Chondrocyte (in vitro differentiated cells): ENCODE measurements at places on chromosomes 11 and 22. TPM values are rescaled to one million over a fixed set of nuclear protein-coding genes. Genes with fewer than 3 reads are reported as not detected.
A peak's percentile ranks its signal among the peaks of the same experiment; 100 is the strongest.

GRCh38 chr22:46213052-46213451 is 37.0 kb downstream of the CDPF1 start:
- no peaks in the 10 kb centered on the region for H3K27me3 ChIP-seq
- no peak for DNase-seq
- H3K4me3 ChIP-seq = no peak overlapping the region
- no peaks in the 10 kb centered on the region for H3K4me1 ChIP-seq

DNA sequence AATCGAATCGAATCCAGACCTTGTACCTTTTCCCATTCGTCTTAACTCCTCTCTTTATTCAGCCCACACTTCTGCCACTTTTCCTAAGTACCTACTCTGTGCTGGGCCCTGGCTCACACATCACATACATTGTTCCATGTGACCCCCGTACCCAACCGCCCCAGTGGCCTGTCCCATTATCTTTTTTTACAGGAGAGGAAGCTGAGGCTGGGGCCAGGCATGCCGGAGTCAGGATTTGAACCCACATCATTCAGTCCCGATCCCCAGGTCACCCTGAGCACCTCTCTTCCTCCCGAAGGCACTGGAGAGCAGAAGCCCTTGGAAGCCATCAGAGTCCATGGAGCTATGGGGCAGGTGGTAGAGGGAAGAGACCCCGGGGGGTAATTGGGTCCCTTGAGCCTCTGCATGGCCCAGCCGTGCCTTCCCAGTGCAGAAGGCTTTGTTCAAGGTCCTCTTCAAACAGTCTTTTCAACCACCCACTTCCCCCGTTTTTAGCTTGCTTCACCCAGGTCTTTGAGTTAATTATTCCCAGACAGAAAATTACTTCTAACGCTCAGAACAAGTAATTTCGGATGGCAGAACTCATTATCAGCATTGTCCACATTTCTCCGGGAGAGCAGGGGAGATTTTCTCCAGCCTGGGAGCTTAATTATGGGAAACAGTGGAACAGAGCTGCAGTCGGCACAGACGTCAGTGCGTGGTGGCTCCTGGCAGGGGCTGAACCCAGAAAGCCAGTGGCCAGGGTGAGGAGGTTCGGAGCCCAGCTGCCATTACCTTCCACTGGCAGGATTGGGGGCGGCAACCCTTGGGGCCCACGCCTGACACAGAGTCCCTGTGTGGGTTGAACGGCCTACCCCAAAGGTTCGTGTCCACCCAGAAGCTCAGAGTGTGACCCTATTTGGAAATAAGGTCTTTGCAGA is 82.4 kb upstream of the RTL6 start:
- H3K4me3 ChIP-seq = no peak overlapping the region
- H3K36me3 ChIP-seq = no peaks in the 10 kb centered on the region
- no peaks in the 10 kb centered on the region for H3K4me1 ChIP-seq
- no peak overlapping the region for H3K27ac ChIP-seq
- peak; percentile 84 for DNase-seq

- no peak overlapping the region for H3K27ac ChIP-seq
- no peak overlapping the region for H3K4me3 ChIP-seq
- DNase-seq = no peak
- H3K4me1 ChIP-seq = no peaks in the 10 kb centered on the region
- H3K27me3 ChIP-seq = peaks cover 34% of the 10 kb centered on the region
Measured at GRCh38 chr11:71091506-71092265, 160.7 kb downstream of the SHANK2 start.

DNA sequence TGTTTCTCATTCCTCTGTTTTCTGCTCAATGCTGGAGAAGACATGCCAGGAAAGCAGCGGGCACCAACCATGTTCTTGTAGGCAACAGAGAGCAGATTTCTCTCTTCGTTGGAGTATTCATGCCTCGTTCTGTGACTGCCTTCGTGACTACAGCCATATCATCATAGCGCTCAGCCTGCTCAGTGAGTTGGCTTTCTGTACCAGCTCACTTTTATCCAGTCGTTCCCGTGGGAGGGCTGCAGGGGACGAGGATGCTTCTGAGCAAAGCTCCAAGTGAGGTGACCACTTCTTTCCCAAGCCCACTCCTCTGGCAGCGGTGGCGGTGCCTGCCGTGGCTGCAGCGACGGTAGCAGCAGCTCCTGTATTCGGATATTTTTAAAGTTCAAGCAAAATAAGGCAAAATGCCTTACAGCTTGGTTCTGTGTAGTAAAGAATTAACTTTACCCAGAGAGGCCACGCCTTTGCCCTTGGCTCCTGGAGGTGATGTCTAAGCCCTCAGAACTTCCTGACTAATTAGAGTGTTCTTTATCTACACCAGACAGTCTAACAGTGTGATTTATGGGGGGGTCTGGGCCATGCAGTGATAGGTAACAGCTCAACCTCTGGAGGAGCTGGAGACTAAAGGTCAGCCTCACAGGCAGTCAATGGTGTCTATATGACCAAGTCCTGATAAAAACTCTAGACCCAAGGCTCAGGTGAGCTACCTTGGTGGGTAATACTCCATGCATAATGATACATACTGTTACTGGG is 35.3 kb downstream of the LDHAL6A start:
- H3K4me3 ChIP-seq = no peak overlapping the region
- DNase-seq = no peak
- H3K27me3 ChIP-seq = no peaks in the 10 kb centered on the region
- no peak overlapping the region for H3K27ac ChIP-seq

GRCh38 chr11:18705651-18706281 is 7.2 kb downstream of the TMEM86A start:
- H3K4me1 ChIP-seq = no peaks in the 10 kb centered on the region
- peak overlapping the region; percentile 57 for H3K4me3 ChIP-seq
- H3K27ac ChIP-seq = no peak overlapping the region
- peak; percentile 87 for DNase-seq
- H3K36me3 ChIP-seq = peaks cover 3% of the 10 kb centered on the region
- H3K27me3 ChIP-seq = peaks cover 36% of the 10 kb centered on the region

GRCh38 chr22:39422101-39422500 is 22.5 kb downstream of the TAB1 start:
- H3K4me3 ChIP-seq = no peak overlapping the region
- peaks cover 1% of the 10 kb centered on the region for H3K4me1 ChIP-seq
- H3K27ac ChIP-seq = no peak overlapping the region
- peaks cover 32% of the 10 kb centered on the region for H3K36me3 ChIP-seq
- peak; percentile 44 for DNase-seq

DNA sequence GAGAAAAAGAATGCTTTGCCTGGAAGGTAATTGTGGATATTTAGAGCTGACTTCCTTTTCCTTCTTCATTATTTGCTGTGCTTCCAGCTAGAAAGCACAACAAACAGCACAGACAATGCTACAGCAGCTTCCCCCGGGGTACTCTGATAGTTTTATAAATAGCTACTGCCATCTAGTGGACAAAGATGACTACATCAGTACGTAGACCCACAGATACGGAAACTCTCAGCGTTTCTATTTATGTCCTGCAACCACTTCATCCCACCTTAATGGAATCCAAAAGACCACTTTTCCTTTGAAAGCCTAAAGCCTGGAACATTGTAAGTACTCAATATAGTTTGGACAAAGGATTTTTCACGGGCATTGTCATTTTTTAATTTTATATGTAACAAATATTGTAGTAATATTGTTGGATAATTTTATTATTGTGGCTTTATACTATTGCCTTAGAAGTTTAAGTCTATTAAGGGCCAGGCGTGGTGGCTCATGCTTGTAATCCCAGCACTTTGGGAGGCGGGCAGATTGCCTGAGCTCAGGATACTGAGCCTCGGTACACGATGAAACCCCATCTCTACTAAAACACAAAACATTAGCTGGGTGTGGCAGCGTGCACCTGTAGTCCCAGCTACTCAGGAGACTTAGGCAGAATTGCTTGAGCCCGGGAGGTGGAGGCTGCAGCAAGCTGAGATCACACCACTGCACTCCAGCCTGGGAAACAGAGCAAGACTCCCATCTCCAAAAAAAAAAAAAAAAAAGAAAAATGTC is 7.5 kb downstream of the HSPA8 start:
- peak overlapping the region; percentile 68 for H3K27ac ChIP-seq
- peaks cover 37% of the 10 kb centered on the region for H3K4me1 ChIP-seq
- DNase-seq = no peak
- H3K36me3 ChIP-seq = peaks cover 39% of the 10 kb centered on the region
- no peak overlapping the region for H3K4me3 ChIP-seq

GRCh38 chr11:3855808-3856491 is 486 bp downstream of the STIM1 start:
- no peak for DNase-seq
- no peaks in the 10 kb centered on the region for H3K27me3 ChIP-seq
- H3K4me3 ChIP-seq = peak overlapping the region; percentile 97
- H3K36me3 ChIP-seq = no peaks in the 10 kb centered on the region
- peaks cover 47% of the 10 kb centered on the region for H3K4me1 ChIP-seq

- H3K36me3 ChIP-seq = no peaks in the 10 kb centered on the region
- H3K4me1 ChIP-seq = peaks cover 14% of the 10 kb centered on the region
- H3K4me3 ChIP-seq = no peak overlapping the region
- peak; percentile 66 for DNase-seq
- H3K27me3 ChIP-seq = no peaks in the 10 kb centered on the region
Measured at GRCh38 chr22:19114984-19115552, 7.1 kb downstream of the DGCR2 start.

GRCh38 chr11:10646681-10647355 is 46.7 kb downstream of the IRAG1 start:
- peaks cover 10% of the 10 kb centered on the region for H3K36me3 ChIP-seq
- no peaks in the 10 kb centered on the region for H3K27me3 ChIP-seq
- peaks cover 62% of the 10 kb centered on the region for H3K4me1 ChIP-seq
- no peak overlapping the region for H3K4me3 ChIP-seq
- peak overlapping the region; percentile 81 for H3K27ac ChIP-seq
- no peak for DNase-seq

DNA sequence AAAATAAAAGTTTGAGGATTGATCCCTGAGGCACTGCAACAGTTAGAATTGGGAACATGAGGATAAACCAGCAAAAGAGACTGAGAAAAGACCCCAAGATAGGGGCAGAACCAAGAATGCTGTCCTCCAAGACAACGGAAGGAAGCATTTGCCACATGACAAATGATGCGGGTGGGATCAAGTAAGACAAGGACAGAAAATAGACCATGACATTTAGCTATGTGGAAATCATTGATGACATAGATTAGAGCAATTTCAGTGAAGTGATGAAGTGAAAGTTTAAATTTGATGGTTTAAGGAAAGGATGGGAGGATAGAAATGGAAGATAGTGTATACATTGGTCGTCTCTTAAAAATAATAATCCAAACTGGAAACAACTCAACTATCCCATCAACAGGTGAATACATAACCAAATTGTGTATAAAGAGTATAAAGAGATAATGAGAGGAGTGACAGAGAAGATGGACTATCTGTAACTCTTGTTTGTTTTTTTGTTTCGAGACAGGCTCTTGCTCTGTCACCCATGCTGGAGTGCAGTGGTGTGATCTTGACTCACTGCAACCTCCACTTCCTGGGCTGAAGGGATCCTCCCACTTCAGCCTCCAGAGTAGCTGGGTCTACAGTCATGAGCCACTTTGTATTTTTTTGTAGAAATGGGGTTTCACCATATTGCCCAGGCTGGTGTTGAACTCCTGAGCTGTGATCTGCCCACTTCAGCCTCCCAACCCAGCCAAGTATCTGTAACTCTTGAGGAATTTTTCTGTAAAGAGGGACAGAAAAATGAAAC is 48.7 kb upstream of the FDX1 start:
- H3K27ac ChIP-seq = no peak overlapping the region
- H3K36me3 ChIP-seq = no peaks in the 10 kb centered on the region
- no peak for DNase-seq

DNA sequence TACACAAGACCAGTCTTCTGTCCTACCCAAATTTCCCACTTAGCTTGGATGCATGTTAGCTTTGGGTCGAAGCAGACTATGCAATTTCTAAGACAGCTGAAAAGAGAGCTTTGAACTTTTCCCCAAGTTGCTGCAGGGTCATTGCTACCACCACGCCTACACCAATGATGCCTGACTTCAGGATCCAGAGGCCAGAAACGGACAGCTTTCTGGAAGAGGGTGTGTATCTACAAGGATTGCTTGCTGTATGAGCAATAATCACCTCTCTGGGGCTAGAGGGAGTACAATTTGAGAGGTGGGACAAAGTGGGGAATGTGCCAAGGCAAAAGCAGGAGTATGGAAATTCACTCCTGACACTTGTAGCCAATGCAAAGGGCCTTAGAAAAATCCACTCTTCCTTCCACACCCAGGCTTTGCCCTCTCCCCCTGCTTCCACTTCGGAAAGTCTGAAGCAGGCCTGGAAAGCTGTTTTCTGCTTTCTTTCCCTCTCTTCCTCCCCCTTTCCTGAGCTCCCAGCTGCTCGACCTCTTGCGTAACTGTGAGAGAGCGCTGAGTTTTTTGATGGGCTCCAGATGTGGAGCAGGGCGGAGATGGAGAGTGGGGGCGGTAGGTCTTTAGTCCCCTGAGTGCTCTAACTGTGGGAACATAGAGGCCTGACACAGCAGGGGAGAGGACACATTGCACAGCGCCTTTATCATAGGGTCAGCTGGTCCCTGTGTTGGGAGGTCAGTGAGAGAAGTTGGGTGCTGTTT is 2.1 kb upstream of the PHLDB1 start:
- peaks cover 15% of the 10 kb centered on the region for H3K36me3 ChIP-seq
- H3K4me3 ChIP-seq = peak overlapping the region; percentile 29
- peaks cover 57% of the 10 kb centered on the region for H3K4me1 ChIP-seq
- no peaks in the 10 kb centered on the region for H3K27me3 ChIP-seq
- peak overlapping the region; percentile 77 for H3K27ac ChIP-seq

DNA sequence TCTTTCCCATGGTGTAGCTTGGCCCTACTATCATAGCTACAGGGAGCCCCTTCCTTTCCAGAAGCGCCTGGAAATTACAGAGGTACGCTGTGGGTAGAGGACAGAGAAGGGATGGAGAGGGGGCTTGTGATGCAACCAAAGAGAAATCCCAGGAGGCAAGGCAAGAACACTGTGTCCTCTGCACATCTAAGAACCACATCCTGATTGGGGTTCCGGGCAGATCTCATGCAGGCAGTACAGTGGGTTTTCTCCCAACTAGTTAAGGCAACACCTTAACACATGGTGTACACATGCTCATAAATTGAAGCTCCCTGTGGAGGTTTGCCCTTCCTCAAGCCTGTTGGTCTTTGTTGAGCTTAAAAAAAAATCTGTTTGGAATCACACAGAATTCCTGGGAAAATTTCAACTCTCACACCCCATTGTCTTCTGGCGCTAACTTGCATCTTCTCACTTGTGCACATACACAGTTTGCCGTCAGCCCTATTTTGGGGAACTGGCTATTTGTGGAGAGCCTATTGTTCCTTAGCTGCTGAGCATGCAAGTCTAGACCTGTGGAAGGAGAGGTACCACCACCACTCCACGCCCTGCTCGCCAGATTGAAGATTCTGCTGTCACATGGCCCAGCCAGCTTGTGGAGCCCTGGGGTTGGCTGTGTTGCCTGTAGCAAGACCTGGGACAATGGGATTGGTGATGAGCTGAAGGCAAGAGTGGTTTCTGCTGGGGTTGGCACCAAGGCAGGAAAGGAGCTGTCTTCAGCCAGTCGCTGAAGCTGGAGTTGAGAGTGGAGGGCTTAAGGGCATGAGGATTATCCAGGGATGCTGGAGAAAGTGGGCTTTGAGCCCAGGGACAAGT is 52.4 kb downstream of the ALX4 start:
- H3K36me3 ChIP-seq = peaks cover 7% of the 10 kb centered on the region
- no peaks in the 10 kb centered on the region for H3K27me3 ChIP-seq
- H3K27ac ChIP-seq = no peak overlapping the region

The MS4A4A gene
- total RNA-seq = not detected in 3 replicates

The MS4A12 gene
- not detected in 3 replicates for total RNA-seq
